ENCODE measurements at places on chromosomes 3 and 15. TPM values are rescaled to one million over a fixed set of nuclear protein-coding genes. Genes with fewer than 3 reads are reported as not detected.

Gene CLDN18
- 0.47 TPM for total RNA-seq

Gene UBE2E2
- 48.0 TPM for total RNA-seq

GRCh38 chr3:115348412-115348811 is 201.3 kb upstream of the ZBTB20 start:
- no peak for ATAC-seq

DNA sequence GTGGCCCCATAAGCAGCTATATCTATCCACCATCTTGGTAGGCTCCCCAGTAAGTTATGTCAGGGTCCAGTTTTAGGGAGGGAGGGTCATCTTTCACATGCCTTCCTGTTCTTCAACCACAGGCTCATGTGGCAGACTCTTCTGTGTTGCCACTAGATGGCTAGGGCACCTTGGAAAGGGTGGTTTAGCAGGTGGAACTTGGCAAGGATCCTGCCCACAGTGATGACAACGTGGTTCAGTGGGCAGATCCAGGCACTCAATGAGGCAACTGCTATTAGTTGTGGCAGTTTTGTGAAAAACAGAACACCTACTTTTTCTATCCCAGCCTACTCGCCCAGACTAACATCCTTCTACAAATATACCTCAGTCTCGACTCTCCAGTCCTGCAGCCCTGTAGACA is 7.2 kb upstream of the RBP1 start:
- ATAC-seq = no peak

DNA sequence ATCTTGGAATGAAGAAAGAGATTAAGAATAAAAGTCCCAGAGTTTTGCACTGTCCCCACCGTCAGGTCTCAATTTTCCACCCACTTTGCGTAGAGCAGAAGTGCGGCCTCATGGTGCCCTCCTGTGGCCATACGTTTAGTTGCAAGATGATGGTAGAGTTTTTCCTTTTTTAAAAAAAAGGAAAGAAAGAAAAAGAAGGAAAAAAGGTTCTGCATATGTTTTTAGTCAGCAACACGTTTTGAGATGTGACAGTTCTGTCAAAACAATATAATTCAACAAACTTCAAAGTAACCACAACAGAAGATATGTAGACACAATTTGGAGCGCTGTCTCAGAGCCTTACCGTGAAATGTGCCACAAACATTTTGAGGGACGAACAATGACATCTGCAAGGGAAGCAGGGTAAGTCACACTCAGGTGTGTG is 24.6 kb downstream of the EBLN2 start:
- ATAC-seq = no peak

Gene ATP13A4
- 0.92 TPM for total RNA-seq

Gene SLC28A1
- not detected for total RNA-seq

Gene POPDC2
- 4.5 TPM for total RNA-seq

- no peak for ATAC-seq
Observed at GRCh38 chr3:61978460-61979419, 394.6 kb downstream of the FEZF2 start.

DNA sequence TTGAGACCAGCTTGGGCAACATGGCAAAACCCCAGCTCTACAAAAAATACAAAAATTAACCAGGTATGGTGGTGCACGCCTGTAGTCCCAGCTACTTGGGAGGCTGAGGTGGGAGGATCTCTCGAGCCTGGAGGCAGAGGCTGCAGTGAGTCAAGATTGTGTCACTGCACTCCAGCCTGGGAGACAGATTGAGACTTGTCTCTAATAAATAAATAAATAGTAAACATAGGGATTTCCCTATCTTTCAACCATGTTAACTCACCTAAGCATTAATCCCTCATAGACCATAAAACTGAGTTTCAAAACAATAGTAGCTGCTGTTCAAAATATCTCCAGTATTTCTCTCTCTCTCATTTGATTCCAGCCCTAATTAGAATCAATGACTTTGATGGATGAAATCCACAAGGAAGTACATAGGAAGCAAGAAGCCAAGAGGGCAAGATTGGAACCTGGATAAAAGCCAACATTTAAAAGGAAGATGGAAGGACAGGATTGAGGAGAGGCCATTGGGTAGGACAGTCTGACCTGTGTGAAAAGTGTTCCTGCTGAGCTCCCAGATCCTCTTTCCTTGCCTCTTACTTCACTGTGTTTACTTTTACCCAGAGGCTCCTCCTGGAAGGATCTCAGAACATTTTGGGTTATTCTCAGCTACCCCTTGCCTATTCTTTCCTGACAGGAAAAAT is 12.4 kb upstream of the TTBK2 start:
- ATAC-seq = no peak

GRCh38 chr3:147654827-147655226 is 245.7 kb downstream of the ZIC1 start:
- no peak for ATAC-seq

Gene KLF15
- 1.8 TPM for total RNA-seq

Gene NOX5
- total RNA-seq = 0.15 TPM

DNA sequence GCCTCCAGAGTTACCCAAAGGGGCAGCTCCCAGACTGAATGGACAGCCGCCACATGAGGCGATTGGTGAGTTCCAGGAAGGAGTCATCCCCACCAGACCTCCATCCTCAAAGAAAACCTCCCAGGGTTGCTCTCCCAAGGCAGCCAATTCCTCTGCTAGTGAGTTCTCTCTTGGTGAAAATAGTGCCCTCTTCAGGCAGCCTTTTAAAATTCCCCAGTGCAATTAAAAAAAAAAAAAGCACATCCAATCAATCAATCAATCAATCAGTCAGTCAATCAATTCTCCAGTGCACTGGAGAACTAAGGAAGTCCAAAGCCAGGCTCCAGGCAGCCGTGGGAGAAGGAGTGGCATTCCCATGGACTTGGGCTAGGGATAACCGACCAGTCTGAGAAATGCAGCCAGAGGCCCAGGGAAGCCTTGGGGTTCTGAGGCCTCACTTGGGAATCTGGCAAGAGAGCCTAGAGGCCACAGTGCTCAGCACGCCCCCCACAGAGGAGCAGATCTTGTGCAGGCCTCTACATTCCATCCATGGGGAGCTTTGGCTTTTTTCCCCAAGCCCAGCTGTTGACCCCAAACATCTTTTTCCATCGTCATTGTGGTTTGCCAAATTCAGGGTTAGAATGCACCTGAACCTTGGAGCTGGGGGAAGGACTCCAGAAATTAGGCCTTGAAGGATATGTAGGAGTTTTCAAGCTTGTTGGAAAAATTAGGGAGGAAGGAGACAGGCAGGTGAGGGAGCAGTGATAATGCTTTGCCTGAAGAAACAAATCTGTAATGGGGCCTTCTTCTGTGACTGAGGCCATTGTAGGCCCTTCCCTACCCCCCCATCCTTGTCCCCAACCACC is 4.8 kb downstream of the PAQR5 start:
- ATAC-seq = no peak

Gene CELF6
- 1.8 TPM for total RNA-seq

Gene IFT122
- total RNA-seq = 28.5 TPM

- no peak for ATAC-seq
Observed at GRCh38 chr15:74124196-74124595, 6.2 kb upstream of the ISLR2 start.

- no peak for ATAC-seq
Observed at GRCh38 chr3:70094197-70094596, 94.7 kb downstream of the SAMMSON start.

GRCh38 chr15:60389261-60390077 is 8.3 kb downstream of the ANXA2 start:
- ATAC-seq = no peak

DNA sequence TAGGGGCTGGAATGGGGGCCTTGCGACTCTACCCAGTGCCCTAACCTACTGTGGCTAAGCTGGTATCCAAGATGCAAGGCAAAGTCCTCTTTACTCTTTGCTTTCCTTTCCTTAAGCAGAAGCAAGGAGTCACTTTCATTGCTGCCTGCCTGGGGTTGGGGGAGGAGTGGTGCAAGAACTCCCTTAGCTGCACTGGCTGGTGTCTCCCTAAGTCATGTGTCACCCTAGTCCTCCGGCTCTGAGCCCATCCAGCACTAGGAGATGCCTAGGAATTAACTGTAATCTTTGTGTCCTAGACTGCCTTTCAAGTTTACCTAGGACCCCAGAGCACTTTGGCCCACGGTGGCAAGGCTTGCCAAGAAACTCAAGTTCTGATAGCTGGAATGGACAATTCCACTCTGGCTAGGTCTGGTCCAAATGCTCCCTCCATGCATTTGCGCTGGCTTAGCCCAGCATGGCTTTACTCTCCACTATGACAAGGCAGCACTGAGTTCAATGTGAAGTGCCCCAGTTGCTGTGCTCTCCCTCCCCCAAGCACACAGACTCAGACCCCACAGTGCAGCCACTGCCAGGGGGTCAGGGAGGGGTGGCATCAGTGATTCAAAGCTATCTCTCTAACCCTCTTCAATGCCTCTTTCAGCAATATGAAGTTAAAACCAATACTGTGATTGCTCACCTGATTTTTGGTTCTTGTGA is 58.7 kb downstream of the ESYT3 start:
- no peak for ATAC-seq

- peak; percentile 82 for ATAC-seq
Observed at GRCh38 chr3:195001961-195002861, 268.7 kb downstream of the XXYLT1 start.

DNA sequence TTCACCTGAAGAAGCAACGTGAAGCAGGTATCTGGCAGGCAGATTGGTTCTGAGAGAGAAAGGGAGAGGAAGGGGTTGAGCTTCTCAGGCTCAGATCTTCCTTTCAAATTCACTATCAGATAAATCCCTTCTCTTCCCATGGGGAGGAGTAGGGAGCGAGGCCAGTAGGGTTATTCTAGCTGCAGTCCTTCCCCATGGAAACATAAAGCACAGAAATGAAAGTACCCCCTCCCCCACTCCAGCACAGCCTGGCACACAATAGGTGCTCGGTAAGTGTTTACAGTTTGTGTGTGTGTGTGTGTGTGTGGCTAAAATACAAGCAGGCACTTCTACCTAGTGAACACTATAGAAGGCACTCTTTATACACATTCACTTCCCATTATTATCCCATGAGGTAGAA is 20.8 kb upstream of the VPS8 start:
- peak; percentile 58 for ATAC-seq

GRCh38 chr15:90044191-90044590 is 43.1 kb downstream of the ZNF710 start:
- ATAC-seq = no peak

Gene RBM15B
- total RNA-seq = 24.7 TPM

Gene LRTM1
- total RNA-seq = 1.2 TPM

GRCh38 chr3:149042789-149043386 is 43.4 kb downstream of the HLTF start:
- ATAC-seq = no peak

Gene GPR15
- total RNA-seq = 0.81 TPM

- no peak for ATAC-seq
Observed at GRCh38 chr15:39269821-39270220, 311.1 kb upstream of the THBS1 start.

DNA sequence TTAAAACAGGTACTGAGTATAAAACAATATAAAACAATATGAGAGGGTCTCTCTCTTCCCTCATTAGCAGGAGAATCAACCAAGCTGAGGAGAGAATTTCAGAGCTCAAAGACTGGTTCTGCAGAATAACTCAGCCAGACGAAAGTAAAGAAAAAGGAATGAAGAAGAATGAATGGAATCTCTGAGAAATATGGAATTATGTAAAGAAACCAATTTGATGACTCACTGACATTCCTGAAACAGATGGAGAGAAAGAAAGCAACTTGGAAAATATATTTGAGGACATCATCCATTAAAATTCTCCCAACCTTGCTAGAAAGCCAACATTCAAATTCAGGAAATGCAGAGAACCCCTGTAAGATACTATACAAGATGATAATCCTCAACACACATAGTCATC is 630.9 kb downstream of the PYDC2 start:
- no peak for ATAC-seq

DNA sequence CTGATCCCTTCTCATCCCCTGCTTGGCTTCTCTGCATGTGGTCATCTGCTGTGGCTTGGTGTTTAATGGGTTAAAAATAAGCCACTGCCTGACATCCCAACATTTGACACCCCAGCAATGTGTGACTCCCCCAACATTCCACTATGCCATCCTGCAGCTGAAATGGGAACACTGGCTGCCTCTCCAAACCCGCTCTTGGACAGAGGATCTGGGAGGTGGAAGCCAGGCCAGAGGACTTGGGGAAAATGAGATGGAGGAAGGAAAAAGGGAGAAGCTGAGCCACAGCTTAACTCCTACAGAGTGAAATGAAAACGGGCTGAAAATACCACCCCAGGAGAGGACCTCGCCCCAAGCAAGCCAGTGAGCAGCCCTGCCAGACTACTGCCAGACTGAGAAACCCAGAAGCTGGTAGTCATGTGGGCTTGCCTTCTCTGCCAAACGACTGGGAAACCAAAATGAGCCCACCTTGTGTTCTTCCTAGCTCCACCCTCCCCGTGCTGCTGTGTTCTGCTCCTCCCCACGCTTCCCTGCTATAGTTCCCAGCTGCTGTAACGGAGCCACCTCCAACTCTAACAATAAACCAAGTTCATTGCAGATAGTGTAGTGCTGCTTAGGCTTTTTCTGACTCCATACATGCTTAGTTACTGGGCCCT is 13.7 kb downstream of the MAP1A start:
- ATAC-seq = peak; percentile 7

Gene OGG1
- total RNA-seq = 17.8 TPM

- peak; percentile 24 for ATAC-seq
Observed at GRCh38 chr15:67746022-67746421, 79.3 kb upstream of the SKOR1 start.

Gene MITF
- 0.69 TPM for total RNA-seq

Gene UBR1
- 41.0 TPM for total RNA-seq

GRCh38 chr3:194101592-194102432 is 34.1 kb upstream of the HES1 start:
- no peak for ATAC-seq

DNA sequence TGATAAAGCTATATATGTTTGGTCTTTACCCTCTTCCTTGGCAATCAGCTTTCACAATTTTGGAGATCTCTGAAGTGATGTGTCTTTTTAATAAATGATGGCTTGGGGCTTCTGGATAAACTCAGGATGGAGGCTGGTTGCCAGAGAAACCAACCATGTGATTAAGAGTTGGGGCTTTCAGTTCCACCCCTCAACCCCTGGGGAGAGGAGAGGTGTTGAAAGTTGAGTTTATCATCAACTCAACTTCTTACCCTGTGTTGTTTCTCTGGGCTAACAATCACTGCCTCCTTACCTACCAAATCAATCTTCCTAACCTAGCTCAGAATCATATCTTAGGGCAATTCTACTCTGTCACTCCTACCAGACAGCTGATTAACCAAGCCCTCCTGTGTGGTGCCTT is 735.8 kb downstream of the ZPLD1 start:
- ATAC-seq = no peak

Gene CAPN3
- 3.7 TPM for total RNA-seq

Gene PLCH1
- 32.9 TPM for total RNA-seq

DNA sequence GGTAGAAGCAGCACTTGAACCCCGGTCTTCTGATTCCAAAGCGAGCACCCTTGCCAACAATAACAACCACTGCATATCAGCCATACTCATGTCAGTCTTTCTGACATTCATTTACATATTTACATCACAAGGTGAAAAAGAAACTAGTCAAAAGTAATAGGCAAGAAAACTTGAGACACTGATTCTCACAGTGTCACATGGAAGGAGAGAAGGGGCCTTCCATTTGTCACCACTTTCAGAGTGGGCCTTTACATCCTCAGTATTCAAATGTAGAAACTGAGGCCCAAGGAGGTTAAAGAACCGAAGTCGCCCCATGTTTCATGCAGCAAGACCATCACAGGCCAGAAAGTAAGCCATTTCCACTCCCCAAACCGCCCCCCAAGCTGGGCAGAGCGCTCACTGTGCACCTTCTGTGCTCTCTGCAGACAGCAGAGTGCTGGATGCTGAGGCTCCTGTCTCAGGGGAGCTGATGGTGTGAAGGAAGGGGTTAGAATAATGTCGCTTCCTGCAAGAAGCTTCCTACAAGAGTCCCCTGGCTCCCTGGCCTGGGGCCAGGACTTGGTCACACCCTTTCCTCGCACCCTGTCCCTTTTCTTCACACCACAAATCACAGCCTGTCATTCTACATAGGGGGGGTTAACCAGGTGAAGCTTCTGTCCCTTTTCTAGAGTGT is 260.1 kb downstream of the UACA start:
- ATAC-seq = no peak
